ENCODE measurements at places on chromosomes 5 and 9.
A peak's percentile ranks its signal among the peaks of the same experiment; 100 is the strongest.

DNA sequence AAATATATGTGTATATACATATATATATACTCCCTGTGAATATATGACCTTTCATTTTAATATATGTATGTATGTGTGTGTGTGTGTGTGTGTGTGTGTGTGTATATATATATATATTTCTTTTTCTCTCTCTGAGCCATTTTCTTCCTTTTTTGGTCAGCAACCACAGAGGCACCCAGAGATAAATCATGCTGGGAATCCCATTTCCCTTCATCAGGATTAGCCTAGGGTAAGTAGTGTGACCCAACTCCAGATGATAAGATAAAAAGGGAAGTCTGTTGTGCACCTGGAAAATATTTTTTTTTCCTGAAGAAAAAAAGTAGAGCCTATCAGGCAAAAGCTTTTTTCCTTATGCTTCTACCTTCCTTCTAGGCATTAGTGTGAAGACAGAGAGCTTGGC, 25.4 kb upstream of the SUB1 start:
- DNase-seq, result no peak

GRCh38 chr5:89823046-89823445, 586.5 kb downstream of the CETN3 start:
- no peak for DNase-seq

- peak; percentile 80 for DNase-seq
These were observed 30.1 kb downstream of the PTPA start for GRCh38 chr9:129141066-129142041.

GRCh38 chr5:42108468-42108867, 183.4 kb downstream of the FBXO4 start:
- no peak for DNase-seq

DNA sequence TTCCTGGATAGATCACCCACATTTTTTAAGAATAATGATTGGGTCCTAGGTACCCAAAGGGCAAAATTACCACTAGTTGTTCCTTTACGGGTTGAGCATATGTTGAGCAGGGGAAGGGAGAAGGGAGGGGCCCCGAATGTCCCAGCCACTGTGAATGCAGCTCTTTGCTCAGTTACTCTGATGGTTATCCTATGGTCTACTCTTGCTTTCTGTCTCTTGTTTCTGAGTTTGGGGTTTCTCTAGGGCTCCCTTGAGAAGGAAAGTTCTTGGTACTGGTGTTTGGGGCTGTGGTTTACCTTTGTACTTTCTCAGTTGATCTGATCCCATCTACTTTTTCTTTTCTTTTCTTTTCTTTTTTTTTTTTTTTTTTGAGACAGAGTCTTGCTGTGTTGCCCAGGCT, 55.6 kb downstream of the ALG2 start:
- DNase-seq, result no peak

GRCh38 chr5:132829742-132830435, 558 bp downstream of the SHROOM1 start:
- DNase-seq, result peak; percentile 80

GRCh38 chr9:88766778-88767503, 224.3 kb upstream of the S1PR3 start:
- DNase-seq, result no peak

DNA sequence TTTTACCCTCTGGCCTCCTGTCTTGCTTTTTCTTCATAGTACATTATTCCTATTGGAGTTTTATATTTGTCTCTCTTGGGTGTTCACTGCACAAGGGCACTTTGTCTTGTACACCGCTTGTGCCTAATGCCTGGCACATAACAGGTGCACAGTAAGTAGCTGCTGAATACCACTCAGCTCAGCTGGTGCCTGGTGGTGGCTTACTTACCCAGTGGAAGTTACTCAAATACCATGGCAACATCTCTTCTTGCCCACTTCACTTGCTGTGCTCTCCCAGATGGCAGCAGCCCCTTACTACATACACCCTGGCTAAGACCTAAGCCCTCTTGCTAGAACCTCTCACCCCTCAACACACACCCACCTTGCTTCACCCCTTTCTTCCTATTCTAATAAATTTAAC, 11.3 kb upstream of the SKP1 start:
- no peak for DNase-seq

GRCh38 chr5:127596501-127596900, 52.4 kb upstream of the CTXN3 start:
- DNase-seq, result no peak

- no peak for DNase-seq
These were observed 1400.7 kb downstream of the CDH12 start for GRCh38 chr5:21452449-21452848.

DNA sequence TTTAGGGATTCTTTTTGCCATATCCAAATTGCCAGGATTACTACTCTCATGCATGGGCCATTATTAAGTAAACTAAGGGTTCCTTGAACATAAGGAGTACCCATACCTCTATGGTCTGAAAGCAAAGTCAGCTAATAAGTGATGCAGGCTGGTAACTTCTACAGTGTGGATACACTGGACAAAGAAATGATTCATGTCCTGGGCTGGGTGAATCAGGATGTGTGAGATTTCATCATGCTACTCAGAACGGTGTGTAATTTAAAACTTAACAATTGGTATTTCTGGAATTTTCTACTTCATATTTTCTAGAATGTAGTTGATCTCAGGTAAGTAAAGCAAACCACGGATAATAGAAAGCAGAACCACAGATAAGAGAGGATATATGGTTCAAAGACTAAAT, 428.8 kb downstream of the CHSY3 start:
- DNase-seq, result no peak

DNA sequence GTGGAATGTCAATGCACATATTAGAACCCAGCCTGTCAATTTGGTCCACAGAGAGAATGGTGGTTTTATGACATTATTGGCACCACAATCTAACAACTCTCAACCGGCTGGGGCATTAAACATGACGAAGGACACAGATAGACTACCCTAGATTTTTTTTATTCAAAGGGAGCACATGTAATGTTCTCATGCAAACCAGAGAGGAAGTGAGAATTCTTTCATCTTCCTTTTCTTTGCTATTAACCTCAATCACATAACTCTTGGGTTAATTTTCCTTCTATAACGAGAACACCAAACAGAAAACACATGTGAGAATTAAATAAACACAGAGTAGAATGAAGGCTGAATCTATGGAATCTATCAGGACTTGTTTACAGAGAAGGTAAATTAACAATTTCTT, 94.9 kb upstream of the TNC start:
- DNase-seq, result no peak

DNA sequence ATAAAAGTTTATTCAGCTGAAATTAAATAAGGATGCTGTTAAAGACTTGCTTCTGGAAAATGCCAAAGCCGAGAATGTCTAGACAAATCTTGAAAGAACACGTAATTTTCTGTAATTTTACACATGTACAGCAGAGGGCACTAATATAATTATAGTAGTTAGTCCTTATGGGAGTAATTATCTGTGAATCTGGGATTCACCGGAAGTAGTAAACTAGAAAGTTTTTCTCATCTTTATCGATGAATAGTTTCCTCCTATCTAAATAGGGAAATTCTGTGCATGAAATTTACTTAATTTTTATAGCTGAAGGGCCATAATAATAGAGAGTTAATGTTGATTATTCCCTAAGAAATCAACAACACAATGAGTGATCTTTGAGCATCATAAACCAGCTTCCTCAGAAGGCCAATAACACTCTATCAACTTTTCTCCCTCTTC, 18.4 kb upstream of the CNTLN start:
- peak; percentile 66 for DNase-seq

DNA sequence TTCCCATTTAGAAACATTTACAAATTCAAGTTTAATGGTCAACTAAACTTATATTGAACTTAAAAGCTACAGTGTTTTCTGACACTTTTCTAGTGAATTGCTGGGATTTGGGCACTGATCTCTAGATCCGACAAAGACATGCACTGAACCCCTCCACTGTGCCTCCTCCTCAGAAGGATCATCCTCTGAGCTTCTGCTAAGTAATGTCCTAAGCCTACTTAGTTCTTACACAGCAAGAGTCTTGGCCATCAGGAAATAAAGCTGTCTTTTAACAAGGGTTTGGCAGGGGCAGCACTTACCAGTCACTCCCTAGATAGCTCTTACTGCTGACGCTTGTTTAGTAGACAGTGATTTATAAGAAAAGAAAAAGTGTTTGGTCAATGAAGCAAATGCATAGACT, 50.5 kb downstream of the FAM81B start:
- DNase-seq, result no peak

DNA sequence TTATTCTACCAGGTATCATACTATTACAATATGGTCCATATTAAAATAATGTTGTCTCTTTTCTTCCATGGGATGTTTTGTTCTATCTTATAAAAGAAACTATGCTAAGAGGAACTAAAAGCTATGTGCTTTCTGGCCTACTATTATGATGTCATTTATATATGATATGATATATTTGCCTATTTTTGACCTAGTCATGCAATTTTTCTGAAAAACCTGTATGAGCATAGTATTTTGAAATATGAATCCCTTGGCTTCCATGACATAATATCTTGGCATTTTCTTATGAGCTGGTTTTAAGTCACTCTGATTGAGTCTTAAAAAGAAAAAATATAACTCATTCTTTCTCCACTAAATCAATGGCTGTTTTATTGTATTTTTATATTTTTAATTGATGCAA, 60.7 kb downstream of the MAN2A1 start:
- DNase-seq, result no peak

- DNase-seq, result no peak
These were observed 56.7 kb downstream of the DAPK1 start for GRCh38 chr9:87554171-87554910.

GRCh38 chr9:69009708-69010107, 4.2 kb downstream of the PRKACG start:
- DNase-seq, result no peak
